Caki2 (cell line): ENCODE measurements at places on chromosomes 3 and 15. TPM values are rescaled to one million over a fixed set of nuclear protein-coding genes. Genes with fewer than 3 reads are reported as not detected.

GRCh38 chr3:171531716-171532115 is 71.5 kb upstream of the TNIK start:
- no peak for DNase-seq

MYL3 gene
- total RNA-seq, result not detected in 2 replicates

DNA sequence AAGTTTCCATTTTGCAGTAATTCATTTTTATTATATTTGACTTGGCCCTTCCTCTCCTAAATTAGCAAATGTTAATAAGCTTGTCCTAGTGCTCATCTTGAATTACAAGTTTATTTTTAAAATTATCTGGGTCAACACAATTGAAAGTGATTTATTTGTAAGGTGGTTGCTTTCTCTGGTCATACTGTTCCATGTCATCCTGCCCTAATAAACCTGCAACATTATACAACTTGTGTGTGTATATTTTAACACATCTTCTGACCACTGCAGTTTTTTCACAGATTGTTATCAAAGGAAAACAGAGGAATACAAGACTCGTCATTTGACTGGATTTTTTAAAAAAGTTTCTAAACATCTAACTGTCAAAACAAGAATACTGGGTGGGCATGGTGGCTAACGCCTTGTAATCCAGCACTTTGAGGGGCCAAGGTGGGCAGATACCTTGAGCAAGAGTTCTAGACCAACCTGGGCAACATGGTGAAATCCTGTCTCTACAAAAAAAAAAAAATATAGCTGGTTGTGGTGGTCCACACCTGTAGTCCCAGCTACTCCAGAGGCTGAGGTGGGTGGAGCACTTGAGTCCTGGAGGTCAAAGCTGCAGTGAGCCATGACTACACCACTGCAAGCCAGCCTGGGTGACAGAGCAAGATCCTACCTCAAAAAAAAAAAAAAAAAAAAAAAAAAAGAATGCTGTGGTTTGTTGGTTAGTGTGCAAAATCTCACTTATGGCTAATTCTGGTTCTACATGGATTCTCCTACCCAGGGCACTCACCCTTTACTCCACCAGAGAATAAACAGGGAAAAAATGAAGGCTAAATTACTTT is 5.0 kb upstream of the LRRFIP2 start:
- DNase-seq, result peak; percentile 63

GRCh38 chr15:38351466-38351865 is 98.8 kb downstream of the SPRED1 start:
- no peak for DNase-seq

DNA sequence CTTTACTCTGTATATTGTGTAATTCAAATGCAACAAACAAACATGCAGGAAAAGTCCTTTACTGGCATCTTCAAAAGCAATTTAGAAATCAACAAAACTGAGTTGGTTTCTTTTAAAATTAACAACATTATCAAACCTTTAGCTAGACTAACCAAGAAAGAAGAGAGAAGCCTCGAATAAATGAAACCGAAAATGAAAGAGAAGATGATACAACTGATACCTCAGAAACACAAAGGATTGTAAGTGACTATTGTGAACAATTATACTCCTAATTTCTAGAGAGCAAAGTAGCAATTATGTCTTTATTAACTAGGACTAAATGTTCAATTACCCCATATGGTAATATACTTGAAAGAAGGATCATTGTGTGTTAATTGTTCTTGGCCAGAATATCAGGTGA is 49.2 kb upstream of the P3H2 start:
- DNase-seq, result no peak

ATP2B2 gene
- not detected in 2 replicates for total RNA-seq

- peak; percentile 16 for DNase-seq
Measured at GRCh38 chr3:86416334-86416733, 574.6 kb downstream of the VGLL3 start.

GRCh38 chr3:79172241-79172640 is 595.6 kb downstream of the ROBO1 start:
- DNase-seq, result no peak

DNA sequence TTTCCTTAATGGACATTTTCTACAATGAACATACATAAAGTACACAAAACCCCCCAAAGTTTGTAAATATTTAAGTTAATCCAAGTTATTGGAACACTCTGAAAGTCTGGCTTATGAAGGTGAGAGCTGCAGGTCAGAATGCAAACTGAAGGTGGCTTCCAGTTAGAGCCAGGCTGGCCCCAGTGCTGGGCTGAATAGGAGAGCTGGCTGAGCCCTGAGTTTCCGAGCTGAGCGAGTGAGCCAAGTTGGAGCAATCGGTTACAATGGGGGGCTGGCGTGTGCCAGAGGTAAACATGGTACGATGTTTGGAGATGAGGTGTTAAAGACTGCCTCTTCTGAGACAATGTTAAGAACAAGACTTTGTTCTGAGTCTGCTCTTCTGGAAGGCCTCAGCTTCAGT is 230.8 kb upstream of the MCTP2 start:
- DNase-seq, result no peak

DNA sequence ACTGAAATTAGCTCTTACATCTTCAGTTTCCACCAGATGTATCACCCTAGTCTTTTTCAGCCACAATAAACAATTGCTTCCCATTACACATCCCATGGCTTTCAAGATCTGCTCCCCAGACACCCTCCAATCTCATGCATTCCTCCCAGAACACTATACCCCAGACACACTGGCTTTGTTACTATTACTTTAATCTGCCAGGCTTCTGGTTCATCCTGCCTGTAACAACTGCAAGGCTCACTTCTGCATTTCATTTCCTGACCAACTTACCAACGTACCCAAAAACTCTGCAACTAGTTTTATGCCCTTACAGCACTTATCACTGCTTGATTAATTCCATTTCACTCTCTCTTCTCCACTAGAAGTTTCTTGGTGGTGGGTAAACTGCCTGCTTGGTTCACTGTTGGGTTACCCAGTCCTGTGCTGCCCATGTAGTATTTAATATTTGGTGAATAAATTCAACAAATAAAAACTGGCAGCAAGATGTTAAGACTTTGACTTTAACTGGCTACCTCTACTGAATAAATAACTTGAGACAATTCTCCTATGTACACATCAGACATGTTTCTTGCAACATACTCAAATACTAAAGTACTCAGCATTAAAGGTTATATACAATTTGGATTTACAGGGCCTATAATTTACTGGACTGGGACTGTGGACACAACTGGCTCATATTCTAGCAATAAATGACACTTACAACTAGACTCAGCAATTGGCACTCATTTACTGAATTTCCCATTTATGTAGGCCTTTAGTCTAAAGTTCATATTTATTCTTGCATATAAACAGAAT is 2.7 kb downstream of the RPL22L1 start:
- DNase-seq, result no peak

DNA sequence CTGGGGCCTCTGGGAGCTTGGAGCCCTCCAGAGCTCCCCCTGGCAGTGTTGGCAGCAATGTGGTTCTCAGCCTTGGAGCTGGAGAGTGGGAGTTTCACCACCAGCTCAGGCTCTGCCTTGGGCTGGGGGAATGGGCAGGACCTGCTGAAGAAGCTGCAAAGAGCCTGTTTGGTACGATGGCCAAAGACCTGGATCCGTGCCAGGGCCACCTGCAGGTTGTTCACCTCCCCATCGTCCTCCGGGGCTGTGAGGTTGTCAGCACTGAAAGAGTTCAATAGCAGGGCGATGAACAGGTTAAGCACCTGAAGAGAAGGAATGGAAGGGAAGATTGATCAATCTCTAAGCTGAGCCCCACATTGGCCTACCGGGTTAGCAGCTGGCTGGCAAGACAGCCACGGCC is 77.3 kb upstream of the SCN5A start:
- no peak for DNase-seq

GRCh38 chr3:147132168-147132567 is 274.2 kb downstream of the ZIC4 start:
- DNase-seq, result no peak
